ENCODE measurements at places on chromosomes 2 and 18.

- no peak for DNase-seq
Measured at GRCh38 chr2:66547887-66548286, 113.0 kb downstream of the MEIS1 start.

DNA sequence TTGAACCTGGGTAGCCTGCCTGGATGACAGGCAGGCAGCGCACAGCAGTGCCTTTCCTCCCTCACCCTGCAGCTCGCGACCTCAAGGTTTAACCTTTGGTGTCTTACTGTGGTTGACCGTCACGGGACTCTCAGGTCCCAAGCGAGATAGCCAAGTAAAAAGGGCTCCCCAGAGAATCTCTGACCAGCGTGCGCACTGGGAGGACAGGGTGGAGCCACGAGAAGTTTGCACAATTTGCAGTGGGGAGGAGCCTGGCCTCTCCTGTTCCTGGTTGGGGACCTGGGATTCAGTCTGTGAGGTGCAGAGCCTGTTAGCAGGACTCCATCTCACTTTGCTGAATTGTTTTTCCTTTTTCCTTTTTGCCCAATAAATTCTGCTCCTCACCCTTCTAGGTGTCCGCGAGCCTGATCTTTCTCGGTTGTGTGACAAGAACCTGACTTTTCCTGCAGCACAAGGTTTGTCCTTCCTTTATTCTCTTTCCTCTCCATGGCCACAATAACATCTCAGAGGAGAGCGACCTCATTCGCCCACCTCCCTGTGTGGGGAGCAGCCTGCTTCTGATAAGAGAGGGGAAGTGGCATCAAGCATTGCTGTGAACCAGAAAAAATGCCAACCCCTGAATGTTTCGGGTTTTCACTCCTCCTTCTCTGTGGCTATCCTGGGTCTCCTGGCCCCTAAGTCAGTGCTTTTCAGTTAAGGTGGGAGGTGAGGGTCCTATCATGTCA lies 36.2 kb downstream of the POU3F3 start:
- DNase-seq = no peak

GRCh38 chr2:166293984-166294383 lies 81.8 kb downstream of the SCN9A start:
- DNase-seq = no peak

DNA sequence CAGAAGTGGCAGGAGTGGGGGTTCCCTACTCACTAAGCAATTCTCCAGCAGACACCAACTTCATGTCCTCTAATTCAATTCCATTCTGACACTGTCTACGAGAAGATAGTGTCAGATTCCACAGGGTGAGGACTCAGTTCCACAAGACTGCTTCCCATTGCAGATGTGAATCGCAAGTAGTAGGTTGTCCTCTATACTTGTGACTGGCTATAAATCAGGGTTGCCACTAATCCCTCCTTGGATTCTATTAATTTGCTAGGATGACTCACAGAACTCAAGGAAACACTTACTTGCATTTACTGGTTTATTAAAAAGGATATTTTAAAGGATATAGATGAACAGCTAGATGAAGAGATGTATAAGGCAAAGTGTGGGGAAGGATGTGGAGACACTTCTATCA lies 184.1 kb upstream of the ACVR2A start:
- DNase-seq = no peak

DNA sequence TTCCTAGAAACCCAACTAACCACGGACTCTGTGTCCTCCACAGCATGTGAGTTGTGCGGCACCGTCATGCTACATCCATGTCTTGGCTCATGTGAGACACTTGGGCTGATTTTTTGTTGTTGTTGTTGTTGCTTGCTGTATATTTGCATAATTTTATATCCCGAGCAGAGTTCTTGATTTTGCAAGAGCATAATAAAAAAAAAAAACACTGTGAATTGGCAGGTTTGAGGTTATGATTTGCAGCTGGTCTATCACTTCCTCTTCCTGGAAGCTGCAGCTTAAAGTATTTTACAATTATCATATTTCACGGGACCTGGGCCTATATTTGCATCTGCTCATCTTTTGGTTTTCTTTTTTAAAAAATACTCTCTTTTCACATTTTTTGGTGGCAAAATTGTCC lies 142.3 kb upstream of the NRP2 start:
- no peak for DNase-seq

DNA sequence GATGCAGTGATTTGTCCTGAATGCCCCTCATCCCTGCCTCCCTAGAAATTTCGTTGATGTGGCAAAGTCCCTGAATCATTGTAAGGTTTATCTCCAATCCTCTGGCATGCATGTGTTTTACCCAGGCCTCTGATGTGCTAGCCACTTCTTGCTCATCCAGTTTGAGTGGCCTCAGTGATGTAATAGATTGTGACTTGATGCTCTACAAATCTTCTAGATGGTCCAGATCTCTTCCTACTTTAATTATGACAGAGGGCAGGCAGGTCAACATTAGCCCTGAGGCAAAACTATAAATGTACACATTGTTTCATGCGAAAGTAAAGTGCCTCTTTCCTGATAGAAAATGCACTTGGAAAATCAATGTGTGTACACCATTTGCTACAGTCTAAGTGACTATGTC lies 54.5 kb downstream of the LONRF2 start:
- no peak for DNase-seq

GRCh38 chr18:40407909-40408308 lies 1547.1 kb upstream of the PIK3C3 start:
- no peak for DNase-seq

DNA sequence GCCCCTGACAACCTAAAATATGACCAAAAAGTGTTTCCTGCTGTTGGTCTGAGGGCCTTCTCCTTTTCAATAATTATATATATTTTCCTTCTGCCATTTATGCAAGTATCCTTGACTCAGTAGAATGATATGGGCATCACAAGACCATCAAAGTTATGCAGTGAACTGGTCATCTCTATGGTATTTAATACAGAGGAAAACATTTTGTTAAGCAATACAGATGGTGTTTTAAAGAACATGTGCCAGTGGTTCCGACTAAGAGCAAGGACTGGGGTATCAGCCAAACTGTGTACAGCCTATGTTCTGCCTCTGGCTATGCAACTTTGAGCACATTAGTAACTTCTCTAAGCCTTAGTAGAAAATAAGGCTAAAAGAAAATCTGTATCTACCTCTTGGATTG lies 179.0 kb downstream of the TRABD2A start:
- DNase-seq = no peak

GRCh38 chr2:17461087-17461475 lies 57.2 kb downstream of the RAD51AP2 start:
- DNase-seq = no peak

DNA sequence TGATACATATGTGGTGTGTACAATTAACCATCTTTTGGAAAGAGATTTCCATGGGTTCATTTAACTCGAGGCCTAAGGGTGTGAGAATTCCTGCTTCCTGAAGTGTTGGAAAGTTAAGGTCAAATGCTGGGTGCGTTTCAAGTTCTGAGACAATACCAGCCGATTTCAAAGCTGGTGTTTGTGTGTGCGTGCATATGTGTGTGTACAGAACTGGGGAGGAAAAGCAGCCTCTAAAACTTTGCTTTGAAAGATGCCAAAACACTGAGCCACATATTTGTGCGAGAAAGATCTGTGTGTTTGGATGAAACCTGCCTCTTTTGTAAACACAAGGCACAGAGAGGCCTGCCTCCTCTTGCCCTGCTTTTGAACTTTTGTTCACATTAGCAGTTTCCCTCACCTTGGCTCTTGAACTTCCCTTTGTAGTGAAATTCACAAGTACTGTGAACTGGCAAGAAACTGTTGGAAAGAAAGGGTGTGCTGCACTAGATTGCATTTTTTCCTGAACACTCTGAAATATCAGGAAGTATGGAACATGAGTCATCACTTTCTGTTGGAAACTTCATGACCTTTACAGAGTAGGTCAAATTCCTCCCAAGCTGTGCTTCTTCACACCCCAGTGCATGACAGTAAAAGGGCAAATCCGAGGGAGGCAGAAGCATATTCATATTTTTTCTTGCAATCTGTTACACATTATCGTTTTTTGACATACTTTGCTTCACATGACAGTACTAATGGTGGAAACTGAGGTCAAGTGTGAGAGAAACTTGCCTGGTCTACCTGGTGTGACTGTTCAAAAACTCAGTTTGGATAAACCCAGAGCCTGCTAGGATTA lies 20.0 kb upstream of the CAVIN2 start:
- DNase-seq = no peak

DNA sequence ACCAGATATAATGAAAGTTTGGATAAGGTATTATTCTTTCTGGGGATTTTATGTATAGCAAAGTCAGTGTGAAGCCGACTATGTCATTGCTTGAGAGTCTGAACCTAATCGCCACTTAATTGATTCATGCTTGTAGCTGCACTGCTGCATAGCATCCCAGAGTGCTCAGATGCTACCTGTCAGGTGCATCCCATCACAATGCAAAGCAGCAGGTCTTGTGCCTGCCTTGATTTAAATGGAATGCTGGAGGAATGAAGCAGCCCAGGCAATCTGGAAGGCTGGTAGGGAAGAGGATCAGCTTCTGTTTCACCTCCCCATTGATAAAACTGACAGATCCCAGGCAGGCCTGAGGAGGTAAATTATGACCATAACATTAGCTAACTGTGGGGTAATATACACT lies 40.4 kb upstream of the ATIC start:
- DNase-seq = no peak

- no peak for DNase-seq
Measured at GRCh38 chr2:121596221-121597080, 52.8 kb downstream of the CLASP1 start.

DNA sequence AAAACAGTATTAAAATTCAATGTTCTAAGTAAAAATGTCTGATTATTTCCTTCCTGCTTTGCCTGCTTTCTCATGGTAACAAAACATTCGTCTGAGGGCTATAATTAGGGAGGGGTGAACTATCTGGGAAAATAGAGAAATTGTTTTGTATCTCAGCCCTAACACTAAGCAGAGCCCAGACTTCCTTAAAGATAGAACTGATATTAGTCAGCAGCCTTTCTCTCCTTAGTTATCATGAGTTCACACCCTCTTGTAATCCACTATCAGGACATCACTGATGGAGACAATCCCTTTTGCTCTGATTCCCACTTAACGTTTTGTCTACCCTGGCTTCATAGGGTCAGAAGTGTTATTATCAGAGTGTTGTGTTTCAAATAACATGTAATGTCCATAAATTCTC lies 701.1 kb upstream of the ZEB2 start:
- DNase-seq = no peak

DNA sequence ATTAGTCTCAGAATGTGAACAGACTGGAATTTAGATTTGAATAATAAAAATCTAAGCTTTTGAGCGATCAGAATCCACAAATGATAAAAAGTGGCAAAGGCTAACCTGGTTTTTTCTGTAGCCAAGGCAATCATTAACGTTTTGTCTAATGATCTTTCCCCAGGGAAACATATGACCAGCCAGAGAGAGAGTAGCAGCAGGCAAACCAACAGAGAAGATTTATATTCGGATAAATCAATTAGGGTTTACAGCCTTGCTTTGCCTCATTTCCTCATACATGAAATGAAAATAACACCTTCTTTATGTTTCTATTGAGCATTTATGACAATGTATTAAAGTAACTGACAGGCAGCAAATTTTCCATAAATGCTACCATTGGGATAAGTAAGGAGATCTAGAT lies 14.5 kb downstream of the TIA1 start:
- no peak for DNase-seq

Measured in activated T-helper 9 cell treated with anti-CD3 and anti-CD28 coated beads, Interleukin-2, amount 50 U/mL, for 16 hours (primary cell).